Fibroblast of mammary gland (primary cell): ENCODE measurements at places on chromosomes 3 and 15.

GRCh38 chr15:42724276-42724675, 12.7 kb downstream of the CDAN1 start:
- no peak for DNase-seq

GRCh38 chr3:54599716-54600115, 328.1 kb downstream of the LRTM1 start:
- DNase-seq: no peak

DNA sequence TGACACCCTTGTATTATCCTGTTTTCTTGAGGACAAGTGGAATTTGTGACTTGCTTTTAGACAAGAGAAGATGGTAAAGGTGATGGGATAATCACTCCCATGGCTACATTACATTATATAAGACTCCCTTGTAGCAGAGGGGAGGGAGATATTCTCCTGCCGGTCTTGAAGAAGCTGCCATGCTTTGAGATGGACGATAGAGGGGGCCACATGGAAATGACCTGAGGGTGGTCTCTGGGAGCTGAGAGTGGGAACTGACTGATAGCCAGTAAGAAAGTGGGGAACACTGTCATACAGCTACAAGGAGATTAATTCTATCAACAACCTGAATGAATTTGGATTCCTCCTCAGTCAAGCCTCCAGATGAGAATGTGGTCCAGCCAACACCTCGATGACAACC, 540.1 kb downstream of the NTRK3 start:
- DNase-seq: no peak

DNA sequence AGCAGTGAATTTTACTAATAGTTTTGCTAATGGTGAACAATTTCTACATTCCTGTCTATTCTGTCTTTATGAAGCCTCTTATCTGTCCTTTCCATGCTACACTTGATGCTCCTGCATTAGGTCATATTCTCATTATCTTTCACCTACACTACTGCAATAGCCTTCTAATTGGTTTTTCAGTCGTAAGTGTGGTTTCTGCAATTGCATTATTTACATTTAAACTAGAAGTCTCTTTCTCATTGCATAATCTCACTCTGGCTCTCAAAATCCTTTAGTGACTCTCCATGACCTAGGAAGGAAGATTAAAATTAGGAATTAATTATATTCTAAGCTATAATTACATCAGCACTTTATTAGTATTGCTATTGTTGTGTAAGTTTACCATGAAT, 686.5 kb downstream of the IGSF11 start:
- DNase-seq: no peak

DNA sequence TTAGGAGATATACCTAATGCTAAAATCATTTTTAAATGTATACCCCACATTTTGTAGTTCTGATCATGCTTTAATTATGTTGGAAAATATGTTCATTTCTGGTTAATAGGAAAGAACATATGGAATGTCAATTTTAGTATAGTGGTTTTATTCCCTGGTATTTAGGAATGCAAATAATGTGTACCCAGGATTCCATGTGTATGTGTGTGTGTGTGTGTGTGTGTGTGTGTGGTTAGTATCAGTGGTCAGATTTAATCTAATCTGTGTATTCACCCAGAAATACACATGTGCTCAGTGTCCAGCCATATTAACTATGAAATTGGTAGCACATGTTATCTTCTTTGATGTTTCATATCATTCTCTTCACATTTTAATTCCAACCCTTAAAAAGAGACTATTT, 233.5 kb upstream of the DCBLD2 start:
- no peak for DNase-seq

DNA sequence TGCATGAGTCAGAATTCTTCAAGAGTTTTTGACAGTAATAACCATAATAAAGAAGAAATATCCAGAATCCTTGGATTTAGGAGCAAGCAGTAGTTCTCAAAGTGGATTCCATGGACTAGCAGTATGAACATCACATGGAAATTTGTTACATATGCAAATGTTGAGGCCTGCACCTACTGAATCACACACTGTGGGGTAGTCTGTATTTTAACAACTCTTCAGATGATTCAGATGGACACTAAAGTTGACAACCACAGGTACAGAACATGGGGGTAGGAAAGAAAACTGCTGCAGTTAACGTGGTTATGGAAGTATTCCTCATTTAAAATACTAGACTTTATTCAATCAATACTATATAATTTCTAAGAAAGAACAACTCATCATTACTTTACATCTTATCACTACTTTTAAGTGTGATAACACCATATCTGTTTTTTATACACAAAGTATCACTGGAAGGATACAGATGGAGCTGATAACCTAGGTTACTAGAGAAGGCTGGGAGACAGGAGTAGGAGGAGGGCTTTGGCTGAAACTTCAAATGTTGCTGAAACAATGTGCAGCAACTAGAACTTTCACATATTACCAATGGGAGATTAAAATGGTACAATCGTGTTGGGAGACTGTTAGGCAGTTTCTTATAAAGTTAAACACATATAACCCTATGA, 11.7 kb downstream of the NEDD4 start:
- no peak for DNase-seq

DNA sequence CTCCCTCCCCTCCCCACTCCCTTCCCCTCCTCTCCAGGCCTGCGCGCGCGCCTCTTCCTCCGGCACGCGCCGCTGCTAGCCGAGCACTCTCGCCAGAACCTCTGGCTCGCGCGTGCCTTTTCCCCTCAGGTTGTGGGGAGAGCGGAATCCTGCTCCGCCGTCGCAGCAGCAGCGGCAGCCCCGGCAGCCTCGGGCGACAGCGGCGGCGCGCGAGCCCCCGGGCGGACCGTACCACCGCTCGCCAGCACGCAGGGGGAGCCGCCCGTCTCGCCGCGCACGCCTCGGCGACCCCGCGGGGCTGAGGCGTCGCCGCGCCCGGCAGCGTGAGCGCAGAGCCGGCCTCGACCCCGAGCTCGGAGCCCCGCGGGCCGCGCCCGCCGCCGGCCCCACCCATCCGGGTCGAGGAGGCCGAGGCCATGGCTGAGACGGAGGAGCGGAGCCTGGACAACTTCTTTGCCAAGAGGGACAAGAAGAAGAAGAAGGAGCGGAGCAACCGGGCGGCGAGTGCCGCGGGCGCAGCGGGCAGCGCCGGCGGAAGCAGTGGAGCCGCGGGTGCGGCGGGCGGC, at the start of gene CDV3:
CDV3 (plus strand) TSS at position 58 of the 566 bp plus-strand sequence; CDS start at position 417, 359 bp downstream.
- DNase-seq: no peak

GRCh38 chr15:74400915-74401757, 32.6 kb downstream of the SEMA7A start:
- peak; percentile 59 for DNase-seq

- no peak for DNase-seq
Observed at GRCh38 chr3:90128391-90128790, 1021.0 kb downstream of the EPHA3 start.

GRCh38 chr3:61632568-61633175, 71.3 kb downstream of the PTPRG start:
- peak; percentile 26 for DNase-seq

GRCh38 chr3:52473026-52473425, 17.6 kb downstream of the NISCH start:
- DNase-seq: no peak

DNA sequence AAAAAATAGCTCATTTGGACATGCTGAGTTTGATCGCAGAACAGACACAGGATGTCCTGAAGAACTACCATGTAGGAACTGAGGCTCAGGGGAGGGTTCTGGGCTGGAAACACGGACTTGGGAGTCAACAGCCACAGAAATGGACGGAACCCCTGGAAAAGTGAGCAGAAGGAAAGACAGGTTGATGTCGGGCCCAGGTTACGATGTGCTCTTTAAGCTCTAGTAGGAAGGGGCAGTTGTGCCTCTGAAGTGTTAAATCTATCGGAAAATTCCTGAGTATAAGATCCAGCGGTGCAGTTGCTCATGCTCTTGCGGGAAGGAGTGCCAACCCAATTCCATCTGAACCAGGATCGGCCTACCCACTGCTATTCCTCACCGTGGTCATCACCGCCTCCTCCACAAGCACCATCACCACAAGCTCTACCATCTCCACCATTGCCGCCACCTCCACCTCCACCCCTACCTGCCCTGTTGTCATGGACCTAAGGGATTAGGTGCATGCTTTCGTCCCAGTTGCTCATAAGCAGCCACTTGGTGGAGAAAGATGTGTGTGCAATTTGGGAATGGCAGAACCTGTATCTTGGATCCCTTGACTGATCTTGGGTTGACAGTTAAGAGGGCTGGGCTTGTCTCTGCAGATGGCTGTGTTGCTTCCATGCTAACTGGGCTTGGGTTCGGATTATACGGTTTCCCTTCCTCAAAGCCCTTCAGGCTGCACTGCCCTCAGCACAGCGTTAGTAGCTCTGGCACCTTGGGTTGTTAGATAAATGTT, 108.5 kb downstream of the ASB7 start:
- no peak for DNase-seq

DNA sequence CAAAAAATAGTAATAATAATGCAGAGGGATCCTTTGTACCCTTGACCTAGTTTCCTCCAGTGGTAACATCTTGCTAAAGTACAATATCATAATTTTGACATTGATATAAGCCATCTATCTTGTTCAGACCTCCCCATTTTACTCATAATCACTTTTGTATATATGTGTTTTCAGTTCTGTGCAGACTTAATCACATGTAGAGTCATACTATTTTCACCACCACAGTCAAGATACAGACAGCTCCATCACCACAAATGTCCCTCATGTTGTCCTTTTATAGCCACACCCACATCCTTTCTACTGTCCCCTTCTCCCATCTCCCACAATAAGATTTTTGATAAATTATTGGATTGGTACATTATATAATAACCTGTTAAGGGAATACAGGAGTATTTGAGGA, 25.4 kb downstream of the ZNF609 start:
- no peak for DNase-seq

DNA sequence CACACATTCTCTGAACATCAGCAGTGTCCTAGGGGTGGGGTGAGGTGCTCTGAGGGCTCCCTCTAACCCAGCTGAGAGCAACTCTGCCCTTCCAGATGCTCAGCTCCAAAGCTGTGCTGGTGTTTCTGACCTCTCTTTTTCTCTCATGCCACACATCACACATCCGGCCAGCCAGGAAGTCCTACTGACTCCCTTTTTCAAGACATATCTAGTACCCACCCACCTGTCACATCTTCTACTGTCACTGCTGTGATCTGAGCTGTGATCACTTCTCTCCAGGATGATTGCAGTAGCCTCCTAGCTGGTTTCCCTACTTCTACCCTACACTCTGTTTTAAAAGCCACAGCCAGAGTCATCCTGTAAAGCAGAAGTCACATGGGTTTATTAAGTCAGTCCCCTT, 30.2 kb upstream of the MASP1 start:
- DNase-seq: no peak

GRCh38 chr3:157429708-157430107, 6.9 kb upstream of the PTX3 start:
- DNase-seq: peak; percentile 56

DNA sequence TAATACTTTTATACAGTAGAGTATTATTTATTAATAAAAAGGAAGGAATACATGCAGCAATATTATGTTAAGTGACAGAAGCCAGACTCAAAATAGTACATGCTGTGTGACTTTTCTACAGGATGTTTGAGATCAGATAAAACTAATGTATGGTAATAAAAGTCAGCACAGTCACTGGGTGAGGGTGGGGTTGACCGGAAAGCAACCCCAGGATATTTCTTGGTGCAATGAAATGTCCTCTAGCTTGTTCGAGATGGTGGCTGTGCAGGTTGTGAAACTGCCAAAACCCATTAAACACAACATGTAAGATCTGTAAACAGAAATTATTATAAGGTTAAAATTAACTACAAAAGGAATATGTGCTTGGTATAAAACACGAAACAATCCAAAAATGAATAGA, 20.8 kb upstream of the ALDH1L1 start:
- DNase-seq: no peak

DNA sequence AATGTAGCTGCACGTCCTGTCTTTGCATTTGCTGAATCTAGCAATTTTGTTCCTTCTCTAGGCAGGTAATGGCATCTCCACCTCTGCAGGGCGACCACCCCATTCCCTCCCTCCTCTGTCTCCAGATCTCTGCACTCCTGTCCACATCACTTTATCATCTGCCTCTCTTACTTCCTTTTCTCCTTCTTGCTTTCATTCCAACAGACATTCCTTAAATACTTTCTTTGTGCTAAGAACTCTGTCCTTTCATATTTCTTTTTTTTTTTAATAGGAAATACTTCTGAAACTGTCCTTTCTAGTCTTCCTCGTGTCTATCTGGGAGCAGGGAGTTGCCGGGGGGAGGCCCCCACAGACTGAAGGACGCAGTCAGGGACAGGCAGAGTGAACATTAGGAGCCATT, 7.2 kb downstream of the ITIH3 start:
- DNase-seq: no peak

- DNase-seq: no peak
Observed at GRCh38 chr3:150117076-150117475, 146.4 kb upstream of the PFN2 start.

DNA sequence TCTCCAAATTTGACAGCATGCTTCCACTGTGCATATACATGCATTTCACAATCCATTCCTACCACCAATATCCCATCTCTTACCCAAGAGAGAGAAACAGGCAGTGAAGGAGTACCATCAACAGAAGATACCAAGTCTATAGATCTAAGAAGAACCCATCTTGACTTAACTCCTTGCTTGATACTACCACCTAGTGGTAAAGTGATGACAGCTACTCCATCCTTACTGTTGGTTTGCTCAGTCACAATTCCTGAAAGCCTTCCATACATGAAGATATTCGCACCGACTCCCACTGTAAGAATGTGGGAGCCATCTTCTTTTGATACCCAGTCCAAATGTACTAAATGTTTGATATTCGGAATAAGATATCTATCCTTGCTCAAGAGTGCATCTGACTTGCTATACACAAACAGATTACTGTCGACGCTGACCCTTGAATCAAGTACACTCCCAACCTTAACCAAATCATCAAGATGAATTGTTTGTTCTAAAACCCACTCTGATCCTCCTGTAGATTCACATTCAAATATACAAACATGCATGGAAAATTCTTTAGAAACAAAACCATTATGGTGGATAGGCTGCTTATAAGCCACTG, 123.1 kb downstream of the DMXL2 start:
- DNase-seq: peak; percentile 61

- no peak for DNase-seq
Observed at GRCh38 chr15:73196113-73196512, 143.8 kb downstream of the NEO1 start.
